ENCODE measurements at places on chromosomes 7 and 10.

DNA sequence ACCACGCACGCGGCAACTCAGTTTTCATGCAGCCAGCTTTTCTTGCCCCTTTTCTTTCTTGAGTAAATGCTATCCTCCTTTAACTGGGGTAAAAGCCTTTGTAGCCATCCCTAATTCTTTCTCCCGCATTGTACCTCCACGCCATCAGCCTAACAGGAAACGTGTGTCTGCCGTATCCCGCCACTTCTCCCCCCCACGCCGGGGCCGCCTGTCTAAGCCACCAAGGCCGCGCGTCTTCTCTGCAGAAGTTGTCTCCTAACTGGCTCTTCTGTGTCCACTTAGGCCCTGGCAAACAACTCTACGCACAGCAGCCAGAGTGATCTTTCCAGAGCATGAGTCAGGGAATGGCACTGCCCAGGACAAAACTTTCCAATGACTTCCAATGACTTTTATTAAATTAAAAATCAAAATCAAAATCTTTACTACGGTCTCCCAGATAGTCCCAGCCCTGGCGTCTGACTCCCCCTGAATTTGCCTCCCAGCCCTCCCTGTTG is 74.6 kb downstream of the XRCC2 start:
- no peak for DNase-seq

GRCh38 chr10:125281091-125281490 is 120.7 kb upstream of the CTBP2 start:
- no peak for DNase-seq

GRCh38 chr7:140010194-140010895 is 52.4 kb downstream of the PARP12 start:
- DNase-seq = no peak

DNA sequence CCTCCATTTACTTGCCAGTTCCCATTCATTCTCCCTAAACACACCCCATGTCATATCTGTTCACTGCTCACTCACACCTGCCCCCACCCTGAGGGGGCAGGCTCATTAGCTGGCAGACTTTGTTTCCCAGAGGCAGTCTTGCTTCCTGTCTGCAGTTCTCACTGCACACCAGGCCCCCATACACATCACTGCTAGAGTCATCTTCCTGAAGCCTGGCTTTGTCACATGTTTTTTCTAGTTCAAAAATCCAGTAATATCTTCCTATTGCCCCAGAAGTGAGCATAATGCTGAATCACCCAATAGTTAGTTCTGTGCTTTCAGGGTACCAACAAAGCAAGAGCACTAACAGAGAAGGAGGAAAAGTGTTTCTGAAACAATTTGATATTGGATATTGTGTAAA is 1.9 kb downstream of the LRRC72 start:
- DNase-seq = no peak

DNA sequence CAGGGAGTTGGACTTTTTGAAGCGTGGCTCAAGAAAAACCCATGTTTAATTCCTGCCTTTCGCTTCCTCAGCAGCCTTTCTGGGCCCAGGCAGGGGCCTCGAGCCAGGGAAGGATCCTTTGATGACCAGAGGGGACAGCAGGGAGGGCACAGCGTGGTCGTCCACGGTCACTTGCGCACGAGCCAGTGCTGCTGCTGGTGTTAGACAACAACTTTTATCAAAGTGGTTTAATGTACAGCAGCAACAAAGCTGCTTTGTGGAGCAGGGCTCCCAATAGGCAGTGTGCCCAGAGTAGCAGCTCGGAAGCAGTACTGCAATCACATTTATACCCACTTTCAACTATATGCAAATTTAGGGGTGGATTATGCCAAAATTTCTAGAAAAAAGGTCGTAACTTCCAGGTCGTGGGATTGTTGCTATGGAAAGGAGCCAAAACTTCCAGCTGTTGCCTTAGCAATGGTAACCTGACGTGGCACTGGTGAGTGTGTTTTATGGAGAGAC is 6.1 kb downstream of the GIMAP1 start:
- no peak for DNase-seq

- DNase-seq = no peak
Measured at GRCh38 chr7:141952461-141952860, 5.7 kb upstream of the CLEC5A start.

- no peak for DNase-seq
Measured at GRCh38 chr10:101000127-101000914, 713 bp downstream of the LZTS2 start.

- DNase-seq = no peak
Measured at GRCh38 chr7:25831062-25831691, 320.8 kb upstream of the NFE2L3 start.

GRCh38 chr7:74709880-74710671 is 52.6 kb downstream of the GTF2I start:
- no peak for DNase-seq

DNA sequence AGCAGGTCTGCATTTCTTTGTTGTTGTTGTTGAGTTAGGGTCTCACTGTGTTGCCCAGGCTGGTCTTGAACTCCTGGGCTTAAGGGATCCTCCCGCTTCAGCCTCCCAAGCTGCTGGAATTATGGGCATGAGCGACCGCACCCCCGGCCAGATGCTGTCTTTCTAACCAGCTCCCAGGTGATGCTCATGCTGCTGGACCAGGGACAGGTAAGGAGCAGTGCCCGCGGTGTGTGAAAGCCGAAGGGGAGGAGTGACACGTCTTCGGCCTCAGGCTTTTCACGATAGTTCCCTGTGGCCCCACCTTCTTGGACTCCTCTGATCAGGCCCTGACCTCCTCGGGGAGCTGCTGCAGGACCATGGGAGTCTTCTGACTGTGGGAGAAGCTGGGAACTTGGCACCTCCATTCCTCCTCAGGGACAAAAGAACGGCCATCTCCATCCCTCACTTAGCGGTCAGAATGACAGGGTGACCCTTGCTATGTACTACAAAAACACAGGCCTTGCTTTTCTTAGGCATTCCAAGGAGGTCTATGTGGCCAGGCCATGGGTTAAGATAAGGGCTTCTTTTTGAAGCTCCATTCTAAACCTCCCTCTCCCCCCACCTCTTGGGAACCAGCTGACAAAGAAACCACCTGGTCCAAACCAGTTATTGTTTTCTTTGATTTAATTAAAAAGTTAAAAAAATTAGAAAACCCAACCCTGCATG is 5.5 kb downstream of the SFRP5 start:
- DNase-seq = no peak

DNA sequence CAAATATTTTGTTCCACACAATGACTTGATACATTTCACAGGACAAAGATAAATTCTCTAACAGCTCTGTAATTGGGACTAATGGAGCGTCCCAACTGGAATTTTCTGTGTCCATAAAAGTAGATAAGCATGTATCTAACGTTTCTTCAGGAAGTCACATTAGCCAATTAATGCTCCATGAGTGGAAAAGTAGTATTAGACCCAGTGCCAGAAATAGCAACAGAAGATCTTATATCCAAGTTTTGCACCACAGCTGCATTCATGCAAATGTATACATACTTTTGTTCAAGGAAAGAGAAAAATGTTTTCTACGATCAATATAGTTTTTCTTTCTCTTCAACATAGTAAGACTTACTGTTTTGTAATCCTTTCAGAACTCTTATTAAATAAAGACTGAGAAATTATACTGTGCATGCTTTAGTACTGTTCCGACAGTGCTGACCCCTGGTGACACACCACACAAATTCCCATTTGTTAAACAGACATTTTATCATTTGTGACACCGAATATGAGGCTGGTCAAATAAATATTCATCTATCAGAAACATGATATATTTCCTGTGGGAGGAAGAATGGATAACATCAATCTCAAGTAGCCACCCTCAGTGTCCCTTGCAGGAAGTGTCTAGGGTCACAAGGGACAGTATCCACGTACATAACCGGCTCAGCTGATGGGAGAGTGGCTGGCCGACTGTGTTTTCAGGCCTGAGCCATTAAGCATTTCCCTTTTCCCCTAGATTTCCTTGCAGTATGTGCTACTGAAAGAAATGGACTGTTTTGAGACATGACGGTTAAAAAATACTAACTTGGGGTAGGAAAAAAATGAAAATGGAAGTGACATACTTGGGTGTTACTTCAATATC is 102.1 kb upstream of the RSU1 start:
- no peak for DNase-seq
